Stimulated activated CD8-positive, alpha-beta memory T cell treated with anti-CD3 and anti-CD28 coated beads, Interleukin-4, amount 100 ng/mL, for 48 hours (primary cell): ENCODE measurements at places on chromosomes 5 and 9.

DNA sequence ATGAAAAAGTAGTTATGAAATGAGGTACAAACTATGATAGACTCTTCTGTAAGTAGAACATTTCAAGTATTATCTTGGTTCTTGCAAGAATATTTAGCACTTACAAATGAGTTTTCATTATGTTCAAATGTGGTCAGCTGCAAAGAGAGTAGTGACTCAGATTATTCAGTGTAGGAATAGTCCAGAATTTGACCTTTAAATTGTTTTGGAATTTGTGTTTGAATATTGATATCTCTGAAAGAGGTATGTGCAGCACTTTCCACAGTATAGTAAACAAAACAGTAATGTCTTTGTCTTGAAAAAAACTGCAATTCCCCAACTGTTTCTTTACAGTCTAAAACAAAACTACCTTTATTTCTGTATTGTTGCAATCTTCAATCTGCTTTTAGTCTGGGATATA lies 56.1 kb downstream of the WDR70 start:
- DNase-seq = no peak

GRCh38 chr5:20041326-20042274 lies 53.6 kb upstream of the CDH18 start:
- no peak for DNase-seq

- DNase-seq = peak; percentile 47
Observed at GRCh38 chr9:97109194-97109811, 70.4 kb upstream of the CTSV start.

GRCh38 chr5:36215910-36216309 lies 25.8 kb downstream of the NADK2 start:
- no peak for DNase-seq

DNA sequence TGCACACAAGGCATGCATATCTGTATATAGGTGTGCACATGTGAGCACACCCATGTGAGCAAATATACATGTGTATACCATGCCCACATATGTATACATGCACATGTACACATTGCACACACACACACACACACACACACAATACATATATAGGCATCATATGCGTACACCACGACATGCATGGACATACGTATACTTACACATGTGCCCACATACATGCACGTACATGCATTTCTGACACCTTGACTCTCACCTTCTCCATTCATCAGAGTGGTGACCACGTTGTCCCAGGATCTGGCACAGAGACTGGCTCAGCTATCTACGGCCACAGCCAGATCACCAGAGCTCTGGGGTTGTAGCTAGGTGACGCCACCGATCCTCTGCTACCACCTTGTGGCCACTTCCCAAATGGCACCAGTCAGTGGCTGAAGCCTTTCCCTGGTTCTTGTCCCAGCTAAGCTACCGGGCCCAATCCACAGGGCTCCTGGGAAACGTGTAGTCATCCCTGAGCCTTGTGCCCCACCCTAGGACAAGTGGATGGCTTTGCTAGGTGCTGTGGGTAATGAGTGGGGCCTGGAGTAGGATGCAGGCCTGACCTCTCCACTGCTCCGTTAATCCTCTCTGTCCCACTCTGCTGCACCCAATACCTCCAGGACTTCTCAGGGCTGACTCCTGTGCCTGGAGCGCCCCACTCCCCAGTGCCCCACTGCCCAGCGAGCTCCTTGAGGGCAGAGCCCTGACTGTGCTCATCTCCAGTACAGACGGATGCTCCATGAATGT lies 194.4 kb downstream of the RGS3 start:
- DNase-seq = peak; percentile 93

DNA sequence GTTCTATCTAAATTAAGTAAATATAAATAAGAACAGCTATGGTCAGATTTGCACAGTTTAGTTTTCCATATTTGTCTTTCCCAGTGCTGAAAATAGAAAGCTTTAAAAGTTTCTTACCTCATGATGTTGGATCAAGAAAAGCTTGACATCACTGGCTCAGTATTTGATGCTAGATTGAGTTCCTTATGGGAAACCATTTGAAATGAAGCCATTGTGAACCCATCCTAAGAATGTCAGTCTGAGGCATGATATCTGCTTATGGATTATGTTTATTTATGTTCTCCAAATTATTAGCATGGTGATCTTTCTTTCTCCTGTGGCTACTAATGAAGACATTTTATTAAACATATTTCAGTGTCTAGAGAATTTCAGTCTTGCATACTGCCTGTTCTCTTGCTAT lies 143.0 kb downstream of the ADAMTSL1 start:
- DNase-seq = no peak

- no peak for DNase-seq
Observed at GRCh38 chr9:97853056-97853843, at the start of gene FOXE1. Gene FOXE1 (plus strand): TSS chr9:97853226. CDS start chr9:97853915, 689 bp downstream.

DNA sequence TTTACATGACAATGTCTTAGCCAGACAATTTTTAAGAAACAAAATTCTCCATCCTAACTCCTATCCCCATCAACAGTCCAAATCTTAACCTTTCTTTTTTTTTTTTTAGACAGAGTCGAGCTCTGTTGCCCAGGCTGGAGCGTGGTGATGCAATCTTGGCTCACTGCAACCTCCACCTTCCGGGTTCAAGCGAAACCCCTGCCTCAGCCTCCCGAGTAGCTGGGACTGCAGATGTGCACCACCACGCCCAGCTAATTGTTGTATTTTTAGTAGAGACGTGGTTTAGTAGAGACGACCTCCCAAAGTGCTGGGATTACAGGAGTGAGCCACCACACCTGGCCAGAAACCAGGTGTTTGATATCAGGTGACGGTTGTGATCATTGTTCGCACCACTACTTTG lies 10.2 kb downstream of the ABL1 start:
- no peak for DNase-seq

- DNase-seq = no peak
Observed at GRCh38 chr9:70917277-70917676, 204.1 kb downstream of the TRPM3 start.

DNA sequence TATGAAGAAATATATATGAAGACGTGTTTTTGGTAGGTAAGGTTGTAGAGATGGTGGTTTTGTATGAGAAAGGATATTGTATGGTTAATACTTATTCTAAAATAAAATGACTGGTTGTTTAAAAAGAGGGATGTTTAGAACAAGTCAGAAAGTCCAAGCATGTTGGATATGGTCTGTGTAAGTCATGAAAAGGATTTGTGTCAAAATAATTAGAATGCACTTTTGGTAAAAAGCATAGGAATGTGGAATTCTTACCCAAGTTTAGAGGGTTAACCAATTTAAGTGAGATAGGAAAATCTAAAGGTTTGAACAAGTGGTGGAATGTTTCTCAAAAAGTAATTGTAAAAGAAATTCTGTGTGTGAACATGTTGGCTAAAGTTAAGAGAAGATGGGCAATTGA lies 1556.5 kb upstream of the C9orf72 start:
- no peak for DNase-seq

DNA sequence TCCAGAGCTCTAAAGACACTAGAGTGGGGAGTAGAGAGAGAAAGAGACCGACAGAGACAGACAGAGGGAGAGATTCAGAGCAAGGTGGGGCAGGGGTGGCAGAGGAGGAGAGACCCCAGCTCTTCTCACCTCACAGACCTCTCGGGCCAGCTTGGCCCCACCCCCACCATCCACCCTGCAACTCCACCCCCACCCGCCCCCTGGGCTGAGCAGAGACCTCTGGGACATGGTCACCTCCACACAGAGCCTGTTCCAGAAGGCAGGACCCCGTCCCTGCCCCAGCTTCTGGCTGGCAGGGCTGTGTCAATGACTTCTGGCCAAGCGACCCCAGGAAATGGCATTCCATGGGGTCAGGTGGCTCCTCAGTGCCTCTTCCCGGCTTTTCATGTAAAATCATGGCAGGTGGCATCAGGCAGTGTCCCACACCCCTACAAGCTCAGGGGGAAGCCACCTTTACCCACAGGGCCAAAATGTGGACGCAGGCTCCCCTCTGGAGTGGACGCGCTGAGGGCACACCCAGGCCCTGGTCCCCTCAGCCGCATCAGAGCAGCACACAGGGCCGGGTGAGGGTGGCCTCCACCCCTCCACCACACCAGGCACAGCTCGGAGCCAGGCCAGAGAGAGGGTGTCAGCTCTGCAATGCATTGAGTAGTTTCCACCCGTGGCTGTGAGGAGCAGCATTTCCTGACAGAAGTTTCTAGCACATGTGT lies 131.2 kb upstream of the LPCAT1 start:
- DNase-seq = no peak

GRCh38 chr5:138545919-138546562 lies 3.0 kb upstream of the ETF1 start:
- DNase-seq = no peak

- no peak for DNase-seq
Observed at GRCh38 chr9:88161144-88161543, 22.9 kb upstream of the SPATA31C2 start.
